Hepatocyte (in vitro differentiated cells): ENCODE measurements at places on chromosomes 11 and 22. TPM values are rescaled to one million over a fixed set of nuclear protein-coding genes. Genes with fewer than 3 reads are reported as not detected.

OR5M3 gene
- not detected in 2 replicates for polyA plus RNA-seq

SCUBE1 gene
- 2.2 and 3.0 TPM in 2 replicates for polyA plus RNA-seq

CABP7 gene
- 0.13 and 0.16 TPM in 2 replicates for polyA plus RNA-seq

GALNT18 gene
- 22.4 and 26.1 TPM in 2 replicates for polyA plus RNA-seq

OR52I1 gene
- polyA plus RNA-seq, result not detected in 2 replicates
